NCI-H1105 (cell line): ENCODE measurements at places on chromosomes 5 and 9.

- peak; percentile 57 for DNase-seq
These were observed 21.2 kb downstream of the DYNC2I2 start for GRCh38 chr9:128635266-128636023.

DNA sequence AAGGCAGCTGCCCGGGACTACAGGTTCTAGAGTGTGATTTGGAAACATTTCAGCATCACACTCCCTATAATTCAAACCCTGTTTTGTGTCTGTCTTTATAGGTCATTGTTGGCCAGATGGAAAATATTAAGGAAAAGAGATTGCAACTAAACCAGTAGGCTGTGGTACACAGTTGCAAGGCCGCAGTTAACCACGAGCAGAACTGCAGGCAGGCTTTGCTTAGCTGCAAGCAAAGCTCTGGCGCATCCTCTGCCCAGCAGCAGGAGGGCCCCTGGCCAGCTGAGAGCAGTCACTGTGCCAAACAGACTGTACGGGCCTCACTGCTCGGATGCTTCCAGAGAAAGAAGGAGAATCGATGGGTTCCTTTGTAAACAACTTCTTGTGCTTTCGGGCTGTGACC lies 204.5 kb downstream of the DENND1A start:
- no peak for DNase-seq

- DNase-seq, result no peak
These were observed 85.7 kb upstream of the TNFAIP8 start for GRCh38 chr5:119270121-119270565.

DNA sequence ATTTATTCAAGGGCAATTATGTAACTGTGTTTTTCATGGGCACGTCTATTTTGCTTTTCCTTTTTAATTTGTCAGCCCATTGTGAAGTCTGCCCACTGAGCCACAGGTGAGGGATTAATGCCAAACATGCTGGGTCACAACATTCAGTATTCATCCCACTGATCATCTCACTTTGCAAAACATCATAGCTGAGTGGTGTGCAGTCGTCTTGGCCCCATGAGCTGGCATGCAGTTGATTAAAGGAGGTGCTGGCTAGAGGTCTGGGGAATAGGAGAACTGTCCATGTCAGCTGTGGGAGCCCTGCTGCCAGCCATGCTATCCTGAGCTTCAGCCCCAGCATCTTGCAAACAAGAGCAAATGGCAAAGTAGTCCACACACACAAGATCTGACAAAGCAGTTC lies 11.7 kb upstream of the ESM1 start:
- no peak for DNase-seq

DNA sequence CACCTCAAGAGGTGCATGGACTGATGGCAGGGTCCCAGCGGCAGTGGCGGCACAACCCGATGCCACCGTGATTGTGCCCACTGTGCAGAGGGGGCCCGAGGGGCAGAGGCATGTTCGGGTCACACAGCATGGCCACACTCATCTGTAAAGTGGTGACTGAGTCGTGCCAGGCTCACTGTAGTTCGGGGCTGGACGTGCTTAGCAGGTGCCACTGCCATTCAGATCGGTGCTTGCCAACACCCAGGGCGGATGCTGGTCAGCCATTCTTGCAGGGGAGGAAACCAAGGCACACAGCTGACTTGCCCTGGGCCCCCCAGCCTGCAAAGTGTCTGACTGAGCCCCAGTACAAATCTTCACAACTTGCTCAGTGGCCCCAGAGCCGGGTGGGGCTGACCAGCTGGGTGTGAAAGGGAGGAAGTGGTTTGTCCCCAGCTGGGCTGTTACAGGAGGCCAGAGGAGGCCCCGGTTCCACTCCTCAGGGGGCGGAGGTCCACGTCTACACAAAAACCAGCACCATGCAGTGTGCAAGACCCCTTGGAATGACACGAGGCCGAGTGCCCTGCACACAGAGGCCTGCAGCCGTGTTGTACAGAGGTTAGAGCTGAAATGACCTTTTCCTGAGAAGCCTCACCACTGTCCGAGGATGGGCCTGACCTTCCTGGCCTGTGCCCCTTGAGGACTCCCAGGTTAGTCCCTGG lies 17.9 kb downstream of the FGD3 start:
- DNase-seq, result no peak

GRCh38 chr9:82764061-82764668 lies 298.8 kb downstream of the RASEF start:
- DNase-seq, result no peak

DNA sequence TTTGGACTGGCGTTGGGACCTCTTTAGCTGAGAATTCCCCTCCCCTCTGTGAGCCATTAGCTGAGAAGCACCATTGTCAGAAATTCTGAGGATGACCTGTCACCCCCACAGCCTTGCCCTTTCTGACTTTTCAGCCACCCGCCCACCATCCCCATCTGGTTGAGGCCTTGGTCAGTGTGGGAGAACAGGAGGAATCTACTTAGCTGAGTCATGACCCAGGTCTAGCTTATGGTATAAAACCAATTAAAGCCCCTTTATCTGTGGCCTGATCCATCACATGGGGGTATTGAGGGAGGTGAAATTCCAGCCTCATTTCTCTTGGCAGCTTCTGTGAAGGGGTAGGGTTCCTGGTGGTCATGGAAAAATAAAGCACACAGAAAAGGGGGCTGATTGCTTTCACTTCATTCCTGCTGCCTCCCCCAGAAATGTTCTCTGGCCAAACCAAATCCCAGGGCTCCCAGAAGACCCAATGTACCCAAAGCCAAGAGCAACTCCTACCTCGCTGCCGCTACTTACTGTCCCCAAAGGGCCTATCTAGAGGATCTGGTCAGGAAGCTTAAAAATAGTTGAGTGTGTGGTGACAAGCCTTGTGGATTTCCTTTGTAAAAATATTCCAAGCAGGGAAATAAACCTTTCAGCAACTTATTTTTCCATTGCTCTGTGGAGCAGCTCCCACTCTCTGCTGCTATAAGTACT lies 174.8 kb upstream of the TNC start:
- no peak for DNase-seq

DNA sequence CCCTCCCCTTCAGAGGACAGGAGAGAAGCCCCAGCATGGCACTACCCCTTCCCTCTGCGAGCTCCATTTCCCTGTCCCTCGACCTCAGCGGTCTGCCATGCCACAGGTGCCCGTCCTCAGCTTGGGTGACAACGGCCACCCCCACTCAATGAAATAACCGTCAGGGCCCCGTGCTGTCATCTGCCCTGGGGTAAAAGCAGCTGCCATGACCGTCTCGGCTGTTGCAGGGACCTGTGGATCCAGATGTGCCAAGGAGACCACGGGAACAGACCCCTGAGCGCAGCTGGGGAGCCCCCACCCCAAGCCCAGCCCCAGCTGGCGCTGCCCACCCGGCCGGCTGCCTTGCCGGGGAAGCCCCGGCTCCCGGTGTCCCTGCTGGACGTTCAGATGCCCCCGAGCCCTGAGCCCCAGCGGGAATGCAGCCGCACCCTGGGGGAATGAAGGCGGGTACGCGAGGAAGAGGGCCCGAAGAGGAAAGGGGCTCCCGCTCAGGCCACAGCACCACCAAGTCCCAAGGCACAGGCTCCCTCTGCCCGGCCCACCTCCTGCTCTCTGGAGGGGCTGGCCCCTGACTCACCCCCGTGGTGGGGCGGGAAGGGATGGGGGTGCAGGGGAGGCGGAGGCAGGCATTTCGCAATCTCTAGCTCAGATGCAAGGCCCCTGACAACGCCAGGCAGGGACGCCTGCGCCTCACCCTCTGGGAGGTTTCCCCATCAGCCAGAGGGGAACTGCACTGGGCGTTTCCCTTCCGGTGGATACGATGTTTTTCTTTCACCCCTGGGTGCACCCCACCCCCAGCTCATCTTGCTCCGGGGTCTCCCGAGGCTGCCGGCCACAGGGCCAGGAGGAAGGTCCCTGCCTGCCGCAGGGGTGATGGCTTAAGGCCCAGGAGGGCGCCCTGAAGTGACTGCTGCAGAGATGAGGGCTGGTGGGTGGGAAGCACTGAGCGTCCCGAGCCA lies 49.2 kb downstream of the NACC2 start:
- no peak for DNase-seq

DNA sequence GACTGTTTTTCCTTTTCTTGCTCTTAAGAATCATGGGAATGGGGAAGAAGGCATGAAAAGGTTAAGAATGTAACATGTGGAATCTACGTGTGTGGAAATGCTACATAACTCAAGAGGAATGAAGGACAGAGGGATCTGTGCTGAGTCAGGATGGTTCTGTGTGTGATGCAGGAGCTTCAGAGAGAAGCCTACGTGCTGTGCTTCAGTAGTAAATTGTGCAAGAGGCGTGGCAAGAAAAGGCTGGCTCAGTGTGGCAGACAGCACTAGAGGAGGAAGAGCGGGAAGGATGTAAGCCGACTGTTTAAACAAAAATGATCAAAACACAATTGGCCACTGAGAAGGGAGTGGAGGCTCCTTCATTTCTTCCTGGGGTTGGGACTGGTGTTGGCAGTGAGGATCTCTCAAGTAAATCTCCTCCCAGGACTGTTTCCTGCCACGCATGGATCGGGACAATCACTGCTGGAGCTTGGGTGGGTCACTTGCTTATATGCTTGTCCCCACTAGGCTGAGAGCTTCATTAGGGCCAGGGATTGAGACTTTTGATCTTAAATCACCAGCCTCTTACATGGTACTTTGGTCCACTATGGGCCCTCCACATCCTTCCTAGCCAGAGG lies 59.4 kb upstream of the BASP1 start:
- no peak for DNase-seq

GRCh38 chr5:8333485-8333884 lies 464.5 kb downstream of the MTRR start:
- DNase-seq, result no peak

DNA sequence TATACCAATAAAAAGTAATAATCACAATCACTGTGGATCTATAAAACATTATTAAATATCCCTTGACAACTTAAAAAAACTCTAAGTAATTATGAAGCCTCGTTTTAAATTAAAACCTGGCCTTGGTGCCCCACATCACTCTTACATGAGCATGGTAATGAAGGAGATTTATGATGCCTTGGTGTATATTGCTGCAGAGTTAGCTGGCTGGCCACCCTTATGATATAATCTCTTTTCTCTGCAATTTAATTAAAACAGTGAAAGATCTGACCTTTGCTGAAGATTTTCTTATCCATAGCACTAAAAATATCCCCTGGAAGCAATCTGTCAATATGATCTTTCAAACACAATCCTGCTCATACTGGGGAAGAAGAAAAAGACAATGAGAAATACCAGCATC lies 48.8 kb upstream of the PCSK1 start:
- no peak for DNase-seq

- no peak for DNase-seq
These were observed 139.8 kb downstream of the DOCK8 start for GRCh38 chr9:354453-354852.

GRCh38 chr9:131001021-131001420 lies 8.0 kb upstream of the LAMC3 start:
- no peak for DNase-seq

DNA sequence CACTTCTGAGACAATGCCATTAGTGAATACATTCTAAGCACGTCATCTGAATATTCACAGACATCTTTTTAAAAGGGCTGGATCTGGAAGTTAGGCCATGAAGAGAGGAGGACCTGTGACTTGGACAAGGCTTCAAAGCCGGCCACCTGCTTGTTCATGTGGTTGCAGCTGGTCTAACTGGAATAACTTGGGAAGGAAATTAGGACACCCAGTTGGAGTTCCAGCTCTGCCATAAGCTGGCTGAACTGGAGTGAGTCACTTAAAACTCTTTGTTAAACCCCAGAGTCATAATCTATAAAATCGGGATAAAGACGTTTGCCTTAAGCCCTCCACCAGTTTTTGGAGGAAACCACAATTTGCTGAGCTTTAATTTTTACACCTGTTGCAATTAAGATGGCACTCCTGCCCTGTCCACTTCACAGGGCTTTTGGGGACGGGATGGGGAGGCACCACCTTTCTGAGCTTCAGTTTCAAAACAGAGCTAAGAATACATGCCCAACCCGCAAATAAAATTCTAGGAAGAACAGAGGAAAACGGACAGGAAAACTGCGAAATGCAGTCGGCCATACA lies 536 bp upstream of the STX17 start:
- no peak for DNase-seq

DNA sequence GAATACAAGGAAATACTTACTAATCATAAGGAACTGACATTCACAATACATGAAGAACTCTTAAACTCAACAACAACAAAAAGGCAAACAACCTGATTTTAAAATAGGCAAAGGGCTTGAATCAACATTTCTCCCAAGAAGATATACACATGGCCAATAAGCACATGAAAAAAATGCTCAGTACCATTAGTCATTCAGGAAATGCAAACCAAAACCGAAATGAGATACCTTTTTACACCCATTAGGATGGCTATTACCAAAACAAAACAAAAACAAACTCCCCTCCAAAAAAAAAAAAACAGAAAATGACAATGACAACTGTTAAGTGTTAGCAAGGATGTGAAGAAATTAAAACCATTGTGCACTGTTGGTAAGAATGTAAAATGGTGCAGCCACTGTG lies 104.1 kb upstream of the ZNF462 start:
- no peak for DNase-seq

DNA sequence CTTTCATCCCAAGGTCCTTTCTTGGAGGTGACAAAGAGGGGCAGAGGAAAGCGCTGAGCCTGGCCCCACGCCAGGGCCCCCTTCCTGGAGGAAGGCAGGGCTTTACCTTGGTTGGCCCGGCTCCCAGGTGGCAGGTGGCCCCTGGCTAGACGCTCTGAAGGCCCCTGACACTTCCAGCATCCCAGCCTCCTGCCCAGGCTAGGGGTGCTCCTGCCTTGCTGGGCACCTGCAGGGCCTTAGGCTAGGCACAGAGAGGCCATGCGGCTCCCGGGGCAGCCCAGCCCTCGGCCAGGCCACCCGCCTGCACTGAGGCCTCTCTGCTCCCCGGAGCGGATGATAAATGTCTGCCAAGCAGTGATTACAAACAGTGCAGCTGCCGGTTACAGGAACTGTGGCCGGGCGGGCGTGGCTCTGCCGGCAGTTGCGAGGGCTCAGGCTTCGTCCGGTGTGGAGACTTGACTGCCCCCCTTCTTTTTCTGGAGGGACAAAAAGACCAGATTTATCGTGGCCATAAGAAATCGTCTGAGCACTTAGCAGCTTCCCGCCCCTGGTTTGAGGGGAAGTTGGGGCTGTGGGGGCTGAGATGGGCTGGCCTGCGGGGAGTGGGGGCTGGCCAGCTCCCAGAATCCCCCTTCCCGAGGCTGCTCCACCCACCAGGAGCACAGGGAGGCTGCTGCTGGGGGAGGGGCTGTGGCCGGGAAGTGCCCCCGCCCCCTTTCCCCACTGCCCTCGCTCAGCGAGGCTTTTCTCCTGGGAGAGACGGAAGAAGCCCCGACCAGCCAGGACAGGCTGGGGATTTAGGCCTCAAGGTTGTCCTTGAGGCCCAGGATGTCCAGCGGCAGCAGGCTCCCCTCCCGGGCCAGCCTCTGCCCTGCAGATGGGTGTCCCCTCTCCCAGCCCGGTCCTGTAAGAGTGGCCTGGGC lies 31.6 kb upstream of the UBAC1 start:
- DNase-seq, result peak; percentile 71

- DNase-seq, result no peak
These were observed 51.1 kb downstream of the SPEF2 start for GRCh38 chr5:35668794-35669193.

DNA sequence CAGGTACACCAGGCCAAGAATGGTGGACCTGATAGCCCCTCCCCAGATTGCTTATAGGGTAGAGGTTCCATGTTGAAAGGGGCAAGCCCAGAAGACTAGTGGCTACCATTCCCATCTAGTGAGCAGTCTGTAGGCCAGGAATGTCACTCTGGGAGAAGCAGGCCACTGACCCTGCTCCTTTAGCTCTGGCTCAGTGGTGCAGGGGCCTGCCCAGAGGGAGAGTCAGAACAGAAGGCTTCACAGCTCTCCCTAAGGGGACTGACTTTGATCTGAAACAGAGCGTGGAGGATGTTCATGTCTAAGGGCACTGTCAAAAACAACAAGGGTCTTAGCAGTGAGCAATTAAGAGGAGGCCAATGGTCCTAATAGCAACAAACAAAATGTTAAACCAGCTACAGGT lies 81.7 kb downstream of the ZNF354C start:
- DNase-seq, result no peak
